ENCODE measurements at places on chromosomes 6 and 20. TPM values are rescaled to one million over a fixed set of nuclear protein-coding genes. Genes with fewer than 3 reads are reported as not detected.

The CD40 gene
- 36.8 TPM for total RNA-seq

The PTPN1 gene
- 101 TPM for total RNA-seq

The NRSN1 gene
- not detected for total RNA-seq

The TTI1 gene
- 16.3 TPM for total RNA-seq

The RBPJL gene
- not detected for total RNA-seq

The HTR1E gene
- not detected for total RNA-seq

The SNAP91 gene
- not detected for total RNA-seq

The TAAR6 gene
- not detected for total RNA-seq

The ZSCAN31 gene
- total RNA-seq = 28.5 TPM

The GINM1 gene
- total RNA-seq = 50.8 TPM

The BCAS1 gene
- total RNA-seq = 0.81 TPM

The BTNL2 gene
- not detected for total RNA-seq

The TRIM31 gene
- total RNA-seq = 0.35 TPM

The COL9A1 gene
- total RNA-seq = not detected

The SH3BGRL2 gene
- 33.9 TPM for total RNA-seq

The OLIG3 gene
- not detected for total RNA-seq
